Pancreas (tissue), 10 donors: ENCODE measurements at places on chromosomes 4 and X. TPM values are rescaled to one million over a fixed set of nuclear protein-coding genes. Genes with fewer than 3 reads are reported as not detected.

Gene METTL14
- total RNA-seq, result 28.0 TPM

Gene NUDT10
- total RNA-seq, result 0.12 TPM

Gene L1CAM
- total RNA-seq, result 1.2 TPM

Gene SCRG1
- not detected for total RNA-seq

Gene FHDC1
- 0.87 TPM for total RNA-seq

DNA sequence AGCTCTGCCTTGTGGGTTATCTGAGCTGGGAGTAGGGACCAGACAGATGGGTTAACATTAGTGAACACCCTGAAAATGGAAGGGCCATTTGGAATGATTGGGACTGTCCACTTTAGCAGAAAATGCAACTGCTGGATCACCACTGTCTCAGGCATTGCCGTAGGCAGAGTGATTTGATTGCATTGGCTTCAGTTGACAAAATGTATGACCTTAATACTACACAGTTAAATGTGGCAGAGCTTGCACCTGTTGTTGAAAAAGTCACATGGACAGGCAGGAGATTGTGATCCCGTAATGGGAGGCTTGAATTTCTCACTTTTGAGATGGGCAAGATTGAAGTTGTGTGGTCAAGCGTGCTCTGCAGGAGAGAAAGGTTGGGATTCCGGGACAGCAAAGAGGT lies 166.5 kb upstream of the PUDP start:
- no peak overlapping the region for H3K4me3 ChIP-seq
- no peaks in the 10 kb centered on the region for H3K36me3 ChIP-seq
- DNase-seq, result no peak
- no peaks in the 10 kb centered on the region for H3K4me1 ChIP-seq

GRCh38 chr4:38084877-38085711 lies 124.9 kb downstream of the PTTG2 start:
- no peaks in the 10 kb centered on the region for H3K27me3 ChIP-seq
- H3K4me3 ChIP-seq, result no peak overlapping the region
- peak overlapping the region; percentile 73 for H3K27ac ChIP-seq
- no peak for DNase-seq
- peaks cover 32% of the 10 kb centered on the region for H3K4me1 ChIP-seq
- H3K36me3 ChIP-seq, result no peaks in the 10 kb centered on the region

GRCh38 chr4:52241916-52242315 lies 190.8 kb downstream of the SPATA18 start:
- no peaks in the 10 kb centered on the region for H3K36me3 ChIP-seq
- H3K27ac ChIP-seq, result no peak overlapping the region
- H3K27me3 ChIP-seq, result no peaks in the 10 kb centered on the region
- DNase-seq, result no peak

DNA sequence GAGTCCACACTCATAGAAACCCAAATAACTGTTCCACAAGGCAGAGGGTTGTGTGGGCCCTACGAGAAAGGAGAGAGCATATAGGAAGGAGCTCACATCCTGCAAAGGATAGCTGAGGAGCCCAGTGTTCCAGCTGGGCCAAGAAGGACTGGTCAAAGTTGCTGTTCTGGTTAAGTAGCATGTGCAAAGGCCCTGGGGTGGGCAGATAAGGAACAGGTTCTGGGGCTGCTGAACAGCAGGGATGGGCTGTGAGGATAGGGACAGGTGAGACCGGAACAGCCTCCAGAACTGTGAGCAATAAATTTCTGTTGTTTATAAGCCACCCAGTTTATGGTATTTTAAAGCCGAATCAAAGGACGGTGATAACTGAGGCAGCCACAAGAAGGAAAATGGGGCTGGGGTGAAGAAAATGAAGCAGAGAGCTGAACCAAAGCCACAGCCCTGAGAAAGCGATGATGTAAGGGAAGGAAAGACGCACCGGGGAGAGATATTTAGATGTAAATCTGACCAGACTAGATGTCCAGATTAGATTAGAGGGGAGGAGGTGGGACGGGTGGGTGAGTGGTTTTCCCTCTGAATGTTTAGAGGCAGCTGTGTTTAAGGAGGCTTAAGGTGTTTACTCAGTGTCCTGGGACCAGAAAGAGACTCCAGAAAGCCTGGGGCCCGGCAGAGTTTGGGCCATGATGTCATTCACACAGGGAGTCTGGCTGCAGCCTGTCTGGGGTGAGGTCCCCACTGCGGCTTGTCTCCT lies 180.8 kb upstream of the BCOR start:
- no peaks in the 10 kb centered on the region for H3K4me1 ChIP-seq
- no peak overlapping the region for H3K27ac ChIP-seq
- H3K36me3 ChIP-seq, result no peaks in the 10 kb centered on the region

- H3K4me1 ChIP-seq, result no peaks in the 10 kb centered on the region
- DNase-seq, result no peak
- no peak overlapping the region for H3K27ac ChIP-seq
- no peak overlapping the region for H3K4me3 ChIP-seq
Measured at GRCh38 chr4:21469438-21470300, 478.9 kb downstream of the KCNIP4 start.

GRCh38 chr4:109703664-109704361 lies 568 bp upstream of the CASP6 start:
- H3K36me3 ChIP-seq, result no peaks in the 10 kb centered on the region
- H3K27me3 ChIP-seq, result no peaks in the 10 kb centered on the region
- H3K4me3 ChIP-seq, result peak overlapping the region; percentile 59
- H3K27ac ChIP-seq, result peak overlapping the region; percentile 59

DNA sequence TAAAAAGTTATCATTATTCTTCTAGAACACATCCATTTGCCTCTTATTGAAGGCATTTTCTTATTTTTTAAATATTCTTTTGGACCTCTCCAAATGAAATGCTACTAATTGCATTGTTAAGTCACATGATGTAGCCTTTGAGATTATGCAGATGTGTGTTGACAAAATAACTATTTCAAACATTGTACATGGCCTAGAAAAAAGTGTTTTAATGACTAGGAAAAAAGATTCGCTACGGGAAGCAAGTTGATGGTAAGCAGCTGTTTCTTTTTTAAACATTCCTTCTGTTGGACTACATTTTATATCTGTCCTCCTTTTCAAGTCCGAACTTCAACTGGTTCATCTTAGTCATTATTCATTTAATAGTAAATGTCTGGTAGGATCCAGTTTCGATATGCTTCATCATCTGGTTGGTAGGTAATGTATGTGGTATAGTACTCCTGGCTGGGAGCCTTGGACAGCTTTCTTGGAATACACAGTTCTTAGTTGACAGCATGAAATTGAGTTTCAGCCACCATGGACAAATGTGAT lies 34.3 kb upstream of the GUCY1A1 start:
- DNase-seq, result no peak
- H3K4me3 ChIP-seq, result no peak overlapping the region
- H3K36me3 ChIP-seq, result no peaks in the 10 kb centered on the region
- H3K27me3 ChIP-seq, result no peaks in the 10 kb centered on the region
- H3K4me1 ChIP-seq, result no peaks in the 10 kb centered on the region

DNA sequence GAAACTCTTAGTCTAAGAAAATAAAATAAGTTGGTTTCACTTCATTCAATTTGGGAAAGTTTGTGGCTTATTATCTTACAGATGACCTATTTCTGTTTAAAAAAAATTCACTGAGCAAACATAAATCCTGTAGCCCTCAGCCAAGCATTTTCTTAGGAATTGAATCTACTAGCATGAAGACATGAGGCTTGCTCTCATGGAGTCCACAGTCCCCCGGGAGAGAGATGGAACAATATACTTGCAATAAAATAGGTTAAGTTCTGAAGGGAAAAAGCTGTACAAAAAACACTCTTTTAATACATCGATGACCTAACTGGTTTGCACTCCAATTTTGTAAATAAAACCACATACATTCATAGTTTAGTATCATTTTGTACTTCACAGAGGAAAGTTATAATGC lies 642.6 kb upstream of the FAM241A start:
- H3K36me3 ChIP-seq, result no peaks in the 10 kb centered on the region
- no peaks in the 10 kb centered on the region for H3K27me3 ChIP-seq
- H3K4me1 ChIP-seq, result no peaks in the 10 kb centered on the region
- no peak overlapping the region for H3K4me3 ChIP-seq
- no peak overlapping the region for H3K27ac ChIP-seq
- DNase-seq, result no peak

DNA sequence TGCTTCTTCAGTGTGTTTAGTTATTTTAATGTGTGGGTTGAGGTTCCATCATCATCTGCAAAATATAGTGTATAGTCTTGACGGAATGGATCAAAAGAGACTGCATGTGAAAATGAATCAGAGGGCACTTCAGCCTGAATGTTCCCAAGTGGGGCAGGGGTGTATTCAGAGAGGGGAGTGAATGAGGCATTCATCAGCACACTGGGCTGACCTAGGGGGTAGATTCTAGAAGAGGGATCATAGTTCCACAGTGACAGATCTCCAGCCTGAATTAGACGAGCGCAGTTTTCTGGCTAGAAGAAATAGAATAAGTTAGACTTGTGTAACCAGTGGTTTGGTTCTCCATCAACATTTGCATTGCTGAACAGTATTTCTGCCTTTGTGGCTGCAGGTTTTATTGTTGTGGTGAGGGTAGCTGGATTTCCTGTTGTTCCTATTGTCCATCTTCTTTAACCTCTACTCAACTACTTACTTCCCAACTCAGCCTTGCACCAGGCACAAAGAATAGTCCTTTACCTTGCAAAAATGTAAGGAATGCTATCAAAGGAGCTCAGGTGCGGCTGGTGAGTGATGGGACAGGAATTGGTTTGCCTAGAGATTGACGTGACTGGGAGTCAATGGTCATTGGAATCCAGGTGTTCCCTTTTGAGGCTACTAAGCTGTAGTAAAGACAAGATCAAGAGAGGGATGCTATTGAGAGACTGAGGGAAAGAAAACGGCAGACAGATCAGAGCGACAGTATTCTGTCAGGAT lies 50.9 kb downstream of the NAP1L5 start:
- no peak overlapping the region for H3K27ac ChIP-seq
- no peaks in the 10 kb centered on the region for H3K36me3 ChIP-seq
- H3K4me3 ChIP-seq, result no peak overlapping the region

GRCh38 chr4:159425737-159426305 lies 322.9 kb downstream of the RAPGEF2 start:
- H3K36me3 ChIP-seq, result no peaks in the 10 kb centered on the region
- H3K27ac ChIP-seq, result no peak overlapping the region
- H3K4me1 ChIP-seq, result no peaks in the 10 kb centered on the region
- H3K27me3 ChIP-seq, result no peaks in the 10 kb centered on the region
- H3K4me3 ChIP-seq, result no peak overlapping the region

- no peak overlapping the region for H3K4me3 ChIP-seq
- H3K27ac ChIP-seq, result no peak overlapping the region
- no peak for DNase-seq
- H3K36me3 ChIP-seq, result no peaks in the 10 kb centered on the region
Measured at GRCh38 chr4:12139296-12139695, 710.6 kb upstream of the HS3ST1 start.

DNA sequence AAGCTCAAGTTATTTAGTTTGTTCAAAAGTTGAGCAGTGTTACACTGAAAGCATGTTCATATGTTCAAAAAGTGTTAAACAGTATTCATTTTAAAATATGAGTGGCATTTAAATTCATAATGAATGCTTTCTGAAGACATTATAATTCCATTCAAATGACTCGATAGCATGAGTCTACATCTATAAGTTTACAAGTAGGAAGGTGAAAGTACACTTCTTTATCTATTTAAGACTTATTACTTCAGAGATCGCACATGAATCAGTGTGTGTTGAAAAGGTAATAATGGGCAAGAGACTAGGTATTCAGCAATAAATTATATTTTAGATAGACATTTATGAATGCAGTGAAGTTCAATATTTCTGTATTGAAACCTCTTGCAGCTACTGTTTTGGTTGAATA lies 456.1 kb downstream of the GRXCR1 start:
- H3K27ac ChIP-seq, result no peak overlapping the region
- DNase-seq, result no peak
- H3K27me3 ChIP-seq, result no peaks in the 10 kb centered on the region
- H3K4me3 ChIP-seq, result no peak overlapping the region
- no peaks in the 10 kb centered on the region for H3K36me3 ChIP-seq
- no peaks in the 10 kb centered on the region for H3K4me1 ChIP-seq

DNA sequence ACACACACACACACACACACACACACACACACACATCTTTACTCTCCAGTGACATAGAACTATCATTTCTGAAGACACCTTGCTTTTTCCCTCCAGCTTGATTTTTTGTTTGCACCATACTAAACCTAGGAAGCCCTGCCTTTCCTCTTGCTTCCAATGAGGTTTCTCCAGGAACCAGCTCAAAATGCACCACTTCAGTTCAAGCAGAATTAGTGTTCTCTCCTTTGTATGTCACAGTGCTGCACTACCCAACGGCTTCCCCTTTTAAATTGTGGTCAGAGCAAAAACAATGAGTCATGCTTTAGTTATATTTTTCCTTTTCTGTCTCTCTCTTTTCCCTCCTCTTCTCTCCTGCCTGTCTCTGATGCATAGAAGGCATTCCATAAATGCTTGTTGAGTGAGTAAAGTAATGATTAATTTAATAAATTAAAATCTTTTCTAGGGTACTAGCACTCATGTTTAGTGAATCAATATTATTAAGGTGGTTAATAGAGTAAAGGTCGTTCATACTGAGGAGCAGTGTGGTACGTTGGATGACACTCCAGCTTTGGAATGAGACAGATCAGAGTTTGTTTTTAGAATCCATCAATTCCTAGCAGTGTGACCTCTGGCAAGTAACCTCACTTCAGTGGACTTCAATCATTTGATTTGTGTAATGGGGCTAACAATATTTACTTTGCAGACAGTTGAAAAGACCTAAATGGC lies 5.9 kb downstream of the RTL3 start:
- DNase-seq, result no peak
- no peaks in the 10 kb centered on the region for H3K36me3 ChIP-seq
- no peaks in the 10 kb centered on the region for H3K4me1 ChIP-seq
- H3K4me3 ChIP-seq, result no peak overlapping the region
- H3K27ac ChIP-seq, result no peak overlapping the region

- no peaks in the 10 kb centered on the region for H3K36me3 ChIP-seq
- H3K27me3 ChIP-seq, result no peaks in the 10 kb centered on the region
- no peak overlapping the region for H3K27ac ChIP-seq
Measured at GRCh38 chr4:21385706-21386105, 562.9 kb downstream of the KCNIP4 start.

DNA sequence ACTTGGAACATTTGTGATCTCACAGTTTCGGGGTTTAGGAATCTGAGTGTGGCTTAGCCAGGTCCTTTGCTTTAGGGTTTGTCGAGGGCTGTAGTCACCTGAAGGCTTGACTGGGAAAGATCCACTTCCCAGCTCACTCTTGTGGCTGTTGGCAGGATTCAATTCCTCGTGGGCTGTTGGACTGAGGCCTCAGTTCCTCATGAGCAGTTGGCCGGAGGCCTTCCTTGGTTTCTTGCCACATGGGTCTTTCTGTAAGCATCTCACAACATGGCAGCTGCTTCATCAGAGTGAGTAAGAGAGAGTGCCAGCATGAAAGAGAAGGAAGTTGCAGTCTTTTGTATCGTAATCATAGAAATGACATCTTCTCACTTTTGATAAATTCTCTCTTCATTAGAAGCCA lies 11.1 kb downstream of the TXLNG start:
- H3K36me3 ChIP-seq, result no peaks in the 10 kb centered on the region
- DNase-seq, result no peak
- H3K27ac ChIP-seq, result no peak overlapping the region
- H3K4me3 ChIP-seq, result no peak overlapping the region
- H3K4me1 ChIP-seq, result no peaks in the 10 kb centered on the region
- H3K27me3 ChIP-seq, result no peaks in the 10 kb centered on the region

- no peak for DNase-seq
- no peaks in the 10 kb centered on the region for H3K4me1 ChIP-seq
- no peaks in the 10 kb centered on the region for H3K36me3 ChIP-seq
- H3K4me3 ChIP-seq, result no peak overlapping the region
- H3K27ac ChIP-seq, result no peak overlapping the region
Measured at GRCh38 chr4:78748381-78748780, 27.8 kb upstream of the BMP2K start.
